ENCODE measurements at places on chromosomes 4 and X.

- no peak for DNase-seq
Observed at GRCh38 chrX:40411340-40412111, 169.2 kb upstream of the ATP6AP2 start.

DNA sequence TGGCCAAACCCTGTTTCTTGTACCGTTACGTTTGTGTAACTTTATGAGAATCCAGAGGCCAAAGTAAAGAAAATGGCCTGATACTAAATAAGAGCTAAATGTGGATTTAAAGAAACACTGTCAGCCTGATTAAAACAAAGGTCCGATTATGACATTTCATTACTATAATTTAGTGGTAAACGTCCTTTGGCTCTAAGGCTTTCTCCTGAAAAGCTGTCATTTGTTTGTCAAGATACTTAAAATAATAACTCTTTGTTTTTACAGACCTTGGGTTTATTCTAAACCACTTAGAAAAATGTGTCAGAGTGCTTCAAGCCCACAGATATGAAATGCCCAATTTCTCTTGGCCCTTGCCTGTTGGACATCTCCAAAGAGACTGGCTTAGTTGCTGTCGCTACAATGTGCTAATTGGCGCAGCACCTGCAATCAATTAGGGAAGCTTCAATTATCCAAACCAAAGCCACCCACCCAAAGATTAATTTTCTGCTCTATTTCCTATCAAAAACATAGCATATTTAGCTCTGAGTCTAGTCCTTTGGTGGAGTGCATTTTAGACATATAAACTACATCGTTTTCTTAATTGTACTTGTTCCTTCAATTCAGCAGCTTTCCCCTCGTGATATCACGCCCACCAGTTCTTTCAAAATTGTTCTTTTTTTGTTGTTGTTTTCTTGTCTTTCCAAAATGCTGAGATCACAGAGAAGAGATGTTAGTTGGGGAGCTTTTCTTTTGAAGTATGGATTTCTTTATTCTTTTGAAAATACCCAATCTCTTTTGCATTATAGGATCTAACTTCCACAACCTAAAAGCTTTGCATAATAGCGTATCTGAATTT, 13.6 kb downstream of the SMIM20 start:
- DNase-seq = no peak

GRCh38 chr4:72390409-72390808, 178.6 kb downstream of the ADAMTS3 start:
- DNase-seq = no peak

- no peak for DNase-seq
Observed at GRCh38 chr4:8694651-8695151, 102.1 kb downstream of the CPZ start.

DNA sequence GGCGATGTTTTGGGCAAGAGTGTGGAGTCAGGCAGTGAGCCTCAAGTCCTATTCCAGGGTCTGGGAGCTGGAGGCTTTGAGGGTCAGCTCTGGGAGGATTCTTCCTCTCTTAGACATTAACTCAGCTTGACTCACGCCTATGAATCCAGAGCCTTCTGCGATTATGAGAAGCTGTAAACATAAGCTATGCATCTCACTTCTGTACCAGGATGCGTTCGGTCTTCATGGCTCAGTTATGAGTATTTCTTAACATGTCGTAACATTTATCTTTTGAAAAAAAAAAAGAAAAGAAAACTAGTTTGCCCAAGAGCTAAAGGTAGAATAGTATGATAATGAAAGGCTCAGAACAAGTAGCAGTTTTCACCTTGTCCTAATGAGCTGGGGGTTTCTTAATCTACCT, 4.6 kb downstream of the SHROOM2 start:
- no peak for DNase-seq

GRCh38 chr4:74133786-74134499, 24.0 kb upstream of the MTHFD2L start:
- peak; percentile 66 for DNase-seq

GRCh38 chrX:2618516-2618915, 72.6 kb upstream of the CD99 start:
- DNase-seq = no peak

DNA sequence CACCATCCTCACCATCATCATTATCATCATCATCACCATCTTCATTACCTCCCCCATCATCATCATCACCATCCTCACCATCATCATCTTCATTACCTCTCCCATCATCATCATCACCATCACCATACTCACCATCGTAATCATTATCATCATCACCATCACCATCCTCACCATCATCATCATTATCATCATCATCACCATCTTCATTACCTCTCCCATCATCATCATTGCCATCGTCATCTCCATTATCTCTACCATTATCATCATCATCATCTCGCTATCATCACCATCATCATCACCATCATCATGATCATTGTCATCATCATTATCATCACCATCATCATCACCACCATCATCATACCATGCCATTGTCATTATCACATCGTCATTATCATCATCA, 362.9 kb downstream of the DHRSX start:
- DNase-seq = no peak

GRCh38 chr4:155706147-155706546, 39.5 kb downstream of the GUCY1A1 start:
- no peak for DNase-seq

DNA sequence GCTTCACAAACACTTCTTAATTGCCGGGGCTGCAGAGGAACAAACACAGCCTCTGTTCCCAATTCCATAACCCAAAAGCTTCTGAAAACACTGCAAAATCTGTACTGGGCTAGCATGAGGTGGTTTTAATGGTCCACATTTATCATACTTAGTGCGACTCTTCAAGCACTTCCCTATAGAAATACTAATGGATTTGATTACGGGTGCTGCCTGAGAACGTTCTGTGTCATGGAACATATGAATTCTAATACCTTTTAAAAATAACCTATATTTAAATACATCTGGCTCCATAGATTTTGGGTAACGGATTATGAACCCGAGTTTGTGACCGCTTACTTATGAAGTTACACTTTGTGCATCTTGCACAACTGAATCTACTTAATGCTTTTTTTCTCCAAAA, 35.4 kb upstream of the STS start:
- DNase-seq = no peak

- DNase-seq = no peak
Observed at GRCh38 chrX:97372001-97372766, 488.5 kb downstream of the RPA4 start.

GRCh38 chr4:140150886-140151698, 2.9 kb downstream of the MAML3 start:
- DNase-seq = peak; percentile 89

DNA sequence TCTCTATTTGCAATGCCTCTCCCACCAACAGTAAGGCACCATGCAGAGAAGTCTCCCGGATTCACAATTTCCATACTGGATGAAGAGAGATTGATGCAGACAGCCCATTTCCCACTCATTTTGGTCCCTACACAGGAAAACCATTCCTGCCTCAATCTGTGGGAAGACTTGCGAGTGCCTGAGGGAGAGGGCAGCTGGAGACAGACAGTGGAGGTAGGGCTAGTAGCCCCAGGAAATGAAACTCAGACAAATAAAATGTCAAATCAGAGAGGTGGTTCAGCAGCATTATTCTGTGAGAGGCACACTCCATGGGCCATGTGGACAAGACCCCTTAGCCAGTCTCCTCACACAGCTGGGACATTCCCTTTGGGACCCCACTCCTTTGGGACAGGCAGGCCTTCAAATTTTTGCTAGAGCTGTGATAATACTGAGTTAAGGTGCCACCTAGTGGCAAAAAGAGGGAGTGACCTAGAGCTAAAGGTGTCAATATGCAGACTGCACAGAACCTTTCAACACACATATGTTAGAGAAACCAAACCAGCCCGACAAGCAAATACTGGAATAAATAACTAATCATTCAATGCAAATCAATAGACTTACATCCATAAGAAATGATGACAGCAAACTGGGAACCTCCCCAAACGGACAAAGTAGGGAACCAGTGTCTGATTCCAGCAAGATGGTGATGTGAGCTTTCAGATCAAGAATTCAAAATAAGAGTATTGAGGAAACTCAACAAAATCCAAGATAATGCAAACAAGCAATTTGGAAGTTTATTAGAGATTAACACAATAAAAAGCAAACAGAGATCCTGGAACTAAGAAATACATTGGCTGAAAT, 1865.3 kb upstream of the AGA start:
- peak; percentile 28 for DNase-seq

GRCh38 chr4:108210989-108211835, 42.5 kb upstream of the LEF1 start:
- no peak for DNase-seq

GRCh38 chrX:64192040-64192439, 13.5 kb downstream of the AMER1 start:
- DNase-seq = no peak

GRCh38 chr4:39291686-39292085, 74.5 kb downstream of the RFC1 start:
- no peak for DNase-seq

DNA sequence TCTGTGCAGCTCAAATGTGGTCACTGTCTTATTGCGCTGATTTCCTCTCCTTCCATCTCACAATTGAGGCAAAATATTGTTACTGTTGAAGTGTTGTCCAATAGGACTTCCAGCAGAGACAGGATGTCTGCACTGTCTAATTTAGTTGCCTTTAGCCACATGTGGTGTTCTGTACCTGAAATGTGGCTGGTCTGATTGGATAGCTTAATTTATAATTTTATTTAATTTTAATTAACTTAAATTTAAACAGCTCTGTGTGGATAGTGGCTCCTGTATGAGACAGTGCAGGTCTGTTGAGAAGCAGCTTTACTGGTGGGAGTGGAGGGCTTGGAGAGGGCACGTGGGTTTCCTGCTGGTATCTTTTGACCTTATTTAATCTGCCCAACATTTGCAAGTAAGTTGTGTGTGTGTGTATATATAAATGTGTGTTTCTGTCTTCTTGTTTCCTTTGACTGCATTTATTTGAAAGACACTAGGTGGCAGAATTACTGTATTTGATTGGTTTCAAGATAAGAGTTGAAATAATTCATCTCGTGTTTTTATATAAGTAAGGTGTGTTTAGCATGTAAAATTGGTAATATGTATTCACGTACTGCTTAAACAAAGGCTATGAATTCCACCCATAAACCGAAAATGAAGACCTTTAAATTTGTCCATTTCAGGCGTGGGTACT, 55.3 kb upstream of the MSANTD1 start:
- DNase-seq = peak; percentile 60

DNA sequence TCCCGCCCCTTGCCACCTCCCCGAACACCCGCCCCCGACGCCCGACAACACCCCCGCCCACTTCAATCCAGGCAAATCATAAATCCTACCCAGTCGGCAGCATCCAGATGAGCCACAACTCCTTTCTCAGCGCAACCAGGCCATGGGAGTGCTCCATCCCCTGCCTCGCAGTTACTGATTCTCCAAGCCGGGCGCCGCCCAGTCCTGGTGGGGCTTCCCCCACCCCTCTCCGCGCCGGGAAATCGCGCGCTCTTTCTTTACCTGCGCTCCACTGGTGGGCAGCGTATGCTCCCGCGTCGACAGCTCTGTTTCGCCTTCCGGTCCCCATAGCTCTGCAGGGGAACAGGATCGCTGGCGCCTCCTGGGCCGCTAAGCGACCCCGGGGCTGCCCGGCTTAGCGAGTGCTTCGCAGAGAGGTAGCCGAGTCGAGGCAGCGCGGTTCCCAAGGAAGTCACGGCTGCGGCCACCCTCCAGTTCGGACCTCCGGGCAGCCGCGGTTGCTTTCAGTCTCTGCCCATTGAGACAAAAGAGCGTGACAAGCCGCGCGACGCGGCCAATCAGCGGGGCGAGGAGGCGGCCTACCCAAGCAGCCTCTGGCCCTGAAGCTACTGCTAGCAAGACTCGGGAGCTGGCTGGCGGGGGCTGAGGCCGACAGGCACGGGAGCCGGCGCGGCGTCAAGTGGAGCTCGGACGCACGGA, 43.7 kb upstream of the TMSB15B start:
- DNase-seq = peak; percentile 79

GRCh38 chrX:134419784-134420183, 40.2 kb upstream of the HPRT1 start:
- DNase-seq = no peak

DNA sequence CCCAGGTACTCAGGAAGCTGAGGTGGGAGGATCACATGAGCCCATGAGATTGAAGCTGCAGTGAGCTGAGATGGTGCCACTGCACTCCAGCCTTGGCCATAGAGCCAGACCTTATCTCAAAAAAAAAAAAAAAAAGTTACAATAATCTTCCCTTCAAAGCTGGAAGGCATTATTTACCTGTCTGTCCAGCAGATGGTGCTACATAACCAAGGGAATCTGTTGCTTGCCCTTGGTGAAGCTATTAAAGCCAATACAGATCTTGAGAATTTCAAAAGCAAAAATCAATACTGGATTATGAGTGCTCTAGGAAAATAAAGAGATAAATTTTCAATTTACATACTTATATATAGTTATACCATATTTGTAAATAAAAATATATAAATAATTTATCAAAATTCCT, 25.9 kb downstream of the PKD2 start:
- peak; percentile 52 for DNase-seq

DNA sequence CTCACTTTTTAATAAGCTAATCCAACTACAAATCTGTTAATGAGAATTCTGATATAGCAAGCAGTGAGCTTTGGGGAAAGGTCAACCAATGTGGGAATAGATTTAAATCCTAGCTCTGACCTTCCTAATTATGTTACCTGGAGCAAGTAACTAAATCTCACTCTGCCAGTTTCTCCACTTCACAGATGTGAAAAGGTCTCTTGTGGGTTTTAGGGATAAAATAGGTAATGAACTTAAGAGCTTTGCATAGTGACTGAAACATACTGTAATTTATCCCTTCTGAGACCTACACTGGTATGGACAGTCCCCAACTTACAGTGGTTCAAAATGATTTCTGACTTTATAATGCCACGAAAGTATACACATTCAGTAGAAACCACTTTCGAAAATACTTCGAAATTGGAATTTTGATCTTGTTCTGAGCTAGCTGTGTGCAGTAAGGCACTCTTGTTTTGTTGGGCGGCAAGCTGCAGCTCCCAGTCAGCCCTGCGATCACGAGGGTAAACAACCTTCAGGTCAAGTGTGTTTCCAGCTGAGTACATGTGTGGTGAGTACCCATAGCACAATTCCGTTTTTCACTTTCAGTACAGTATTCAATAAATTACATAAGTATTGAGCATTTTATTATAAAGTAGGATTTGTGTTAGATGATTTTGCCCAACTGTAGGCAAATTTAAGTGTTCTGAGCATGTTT, 93.7 kb downstream of the ADGRL3 start:
- DNase-seq = no peak

DNA sequence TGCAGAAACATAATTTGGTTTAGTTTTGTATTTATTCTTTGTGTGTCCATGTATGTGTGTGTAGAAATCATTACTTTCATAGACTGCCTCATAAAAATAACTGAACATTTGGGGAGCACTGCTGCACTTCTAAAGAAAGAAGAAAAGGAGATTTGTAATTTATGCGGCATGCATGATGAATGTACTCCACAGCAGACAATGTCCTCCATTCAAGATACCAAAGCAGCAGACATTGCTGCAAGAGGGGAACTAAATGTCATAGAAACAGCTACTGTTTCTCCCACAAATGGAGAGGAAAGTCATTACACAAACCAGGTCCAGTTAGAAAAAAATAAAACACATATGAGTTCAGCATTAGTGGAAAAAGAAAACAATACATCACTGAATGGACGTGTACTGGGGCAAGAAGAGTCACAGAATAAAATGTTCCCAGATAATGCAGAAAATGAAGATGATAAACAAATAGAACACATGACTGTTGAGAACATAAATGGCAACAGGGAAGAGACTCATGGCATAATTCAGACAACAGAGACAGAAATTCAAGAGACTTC, 2.6 kb downstream of the DTHD1 start:
- no peak for DNase-seq

GRCh38 chr4:107640878-107641277, 79.2 kb downstream of the PAPSS1 start:
- no peak for DNase-seq

GRCh38 chr4:121185960-121186359, 21.8 kb upstream of the TNIP3 start:
- DNase-seq = no peak

GRCh38 chr4:27005905-27006590, 145.4 kb downstream of the STIM2 start:
- no peak for DNase-seq
